ENCODE measurements at places on chromosomes 5 and 9.

DNA sequence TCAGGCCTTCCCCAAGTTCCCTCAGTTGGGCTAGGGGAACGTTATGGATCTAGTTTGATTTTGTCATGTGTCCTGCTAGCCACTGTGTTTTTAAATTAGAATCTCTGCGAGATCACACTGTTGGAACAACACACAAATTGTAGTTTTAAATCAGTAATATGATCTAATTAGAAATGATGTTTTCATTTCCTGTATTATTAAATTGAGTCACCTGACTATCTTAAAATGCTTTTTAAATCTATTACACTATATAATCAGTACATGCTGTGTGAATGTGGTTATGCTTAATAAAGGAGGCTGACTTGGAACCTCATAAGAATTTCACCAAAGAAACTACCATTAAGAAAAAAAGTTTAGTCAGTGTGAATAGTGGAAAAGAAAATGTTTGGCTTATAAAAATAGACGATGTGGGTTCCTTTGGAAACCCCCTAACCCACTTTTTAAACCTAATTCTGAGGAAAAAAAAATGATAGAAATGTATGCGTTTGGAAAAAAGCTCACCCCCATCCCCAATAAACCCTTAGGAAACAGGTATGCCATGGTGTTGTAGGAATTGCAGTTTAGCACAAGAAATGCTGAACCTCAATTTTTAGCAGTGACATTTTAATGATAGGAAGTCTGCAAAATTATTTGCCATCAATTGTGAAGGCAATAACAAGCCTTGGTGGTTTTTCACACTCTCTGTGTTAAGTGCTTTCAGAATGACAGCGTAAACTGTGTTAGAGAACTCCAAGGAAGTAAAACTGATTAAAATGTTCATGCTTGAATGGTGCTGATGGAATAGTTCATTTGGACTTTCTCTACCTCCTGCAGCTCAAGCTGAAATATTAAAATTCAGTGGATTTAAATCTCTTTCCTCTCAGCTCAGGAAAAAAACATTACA is 59.0 kb downstream of the TLE4 start:
- DNase-seq, result no peak

DNA sequence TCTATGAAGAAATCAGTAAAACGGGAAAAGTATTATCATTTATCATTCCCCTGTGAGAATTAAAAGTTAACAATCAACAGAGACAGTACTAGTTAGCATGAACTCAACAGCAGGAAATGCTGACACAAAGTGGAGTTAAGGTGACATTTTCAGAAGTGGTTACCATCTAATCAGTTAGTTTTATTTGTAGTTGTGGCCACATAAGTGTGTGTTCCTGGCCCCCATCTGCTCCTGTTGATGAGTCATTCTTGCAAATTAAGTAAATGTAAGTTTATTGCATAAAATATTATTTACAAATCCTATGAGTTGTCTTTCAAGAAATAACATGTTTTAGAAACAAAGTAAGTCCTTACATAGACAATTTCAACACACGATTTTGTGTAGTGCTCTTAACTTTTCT is 8.9 kb upstream of the BNC2 start:
- no peak for DNase-seq

DNA sequence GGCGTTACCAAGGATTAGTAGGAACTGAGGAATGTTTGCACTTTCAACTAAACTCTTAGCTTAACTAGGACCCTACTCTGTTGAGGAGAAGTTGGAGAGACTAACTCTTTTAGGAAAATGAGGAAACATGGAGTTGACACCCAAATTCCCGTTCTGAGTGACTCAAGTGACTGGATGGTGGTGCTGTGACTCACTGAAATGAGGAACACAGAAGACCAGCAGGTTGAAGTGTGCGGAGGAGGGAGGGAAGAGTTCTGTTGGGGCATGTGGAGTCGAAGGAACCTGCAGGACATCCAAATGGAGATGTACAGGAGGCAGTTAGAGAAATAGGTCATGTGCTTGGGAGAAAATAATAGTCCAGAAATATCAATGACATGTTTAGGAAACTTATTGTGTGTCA is 8.2 kb downstream of the HEXB start:
- DNase-seq, result no peak

DNA sequence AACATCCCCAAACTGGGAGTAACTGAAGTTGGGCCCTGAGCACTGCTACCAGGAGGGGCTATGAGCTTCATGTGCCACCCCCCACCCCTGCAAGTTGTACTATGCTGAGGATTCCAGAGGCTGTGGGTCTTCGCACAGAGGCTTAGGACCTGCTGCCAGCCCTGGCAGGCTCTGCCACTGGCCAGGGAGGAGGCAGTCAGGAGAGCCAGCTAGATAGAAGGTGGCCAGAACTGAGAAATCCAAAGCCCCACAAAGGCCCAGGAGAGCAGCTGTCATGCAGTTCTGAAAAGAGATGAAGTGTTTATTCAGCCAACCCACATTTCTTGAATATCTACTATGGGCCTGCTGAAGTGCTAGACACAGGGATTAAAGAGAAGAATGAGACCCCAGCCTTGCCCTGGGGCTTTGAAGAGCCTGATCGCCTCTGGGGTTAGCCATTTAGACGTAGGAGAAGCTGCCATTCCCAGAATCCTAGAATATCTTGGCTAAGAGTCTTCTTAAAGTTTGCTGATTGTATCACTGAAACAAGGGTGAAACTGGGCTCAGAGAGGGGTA is 1.4 kb downstream of the ALAD start:
- DNase-seq, result no peak

GRCh38 chr5:96083361-96083881 is 121.8 kb upstream of the ELL2 start:
- no peak for DNase-seq

DNA sequence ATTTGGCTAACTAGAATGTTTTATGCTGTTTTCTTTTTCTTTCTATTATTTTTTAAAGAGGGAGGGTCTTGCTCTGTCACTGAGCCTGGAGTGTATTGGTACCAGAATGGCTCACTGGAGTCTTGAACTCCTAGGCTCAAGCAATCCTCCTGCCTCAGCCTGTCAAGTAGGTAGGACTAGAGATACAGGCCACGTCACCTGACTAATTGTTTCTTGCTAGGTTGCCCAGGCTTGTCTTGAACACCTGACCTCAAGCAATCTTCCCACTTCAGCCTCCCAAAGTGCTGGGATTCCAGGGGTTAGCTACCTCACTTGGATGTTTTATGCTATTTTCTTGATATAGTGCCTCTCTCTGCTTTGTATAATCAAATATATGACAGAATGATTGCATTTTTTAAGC is 166.2 kb downstream of the AOPEP start:
- no peak for DNase-seq

- no peak for DNase-seq
These were observed 88.6 kb upstream of the RASGRF2 start for GRCh38 chr5:80871541-80871961.

GRCh38 chr5:3142261-3143027 is 391.0 kb upstream of the IRX2 start:
- DNase-seq, result no peak

GRCh38 chr5:68217047-68217355 is 1.4 kb downstream of the PIK3R1 start:
- DNase-seq, result no peak

GRCh38 chr5:166708291-166708690 is 1583.2 kb upstream of the WWC1 start:
- no peak for DNase-seq

Data from iPS-NIHi11 (cell line).